T-helper 1 cell treated with Interleukin-12 subunit alpha and Interleukin-12 subunit beta and Interleukin-4 antibody, amounts not matched to agents 30 ng/mL and 1 ng/mL, for 36 hours (primary cell): ENCODE measurements at places on chromosomes 1 and 21. TPM values are rescaled to one million over a fixed set of nuclear protein-coding genes. Genes with fewer than 3 reads are reported as not detected.

The CCDC27 gene
- not detected in 2 replicates for total RNA-seq

The C8B gene
- not detected in 2 replicates for total RNA-seq

The IFNLR1 gene
- 1.2 and 1.6 TPM in 2 replicates for total RNA-seq

The NBPF6 gene
- 0.39 and 0.46 TPM in 2 replicates for total RNA-seq

The TXNIP gene
- 456 and 471 TPM in 2 replicates for total RNA-seq

The SPRR2B gene
- not detected in 2 replicates for total RNA-seq

The POMGNT1 gene
- total RNA-seq: 45.3 and 51.2 TPM in 2 replicates

The KRTAP19-1 gene
- not detected in 2 replicates for total RNA-seq

The ERVH48-1 gene
- 0.54 and 0.59 TPM in 2 replicates for total RNA-seq

The MFAP2 gene
- total RNA-seq: not detected in 2 replicates

The DNAI4 gene
- total RNA-seq: 0.51 and 2.7 TPM in 2 replicates

The REN gene
- total RNA-seq: not detected in 2 replicates

The SLC2A5 gene
- 0.39 TPM in 1 of 2 replicates, not detected in the other for total RNA-seq

The CDK11B gene
- total RNA-seq: 33.2 and 37.0 TPM in 2 replicates

The PAX7 gene
- not detected in 2 replicates for total RNA-seq

The NID1 gene
- 0.10 and 0.17 TPM in 2 replicates for total RNA-seq

The RGS1 gene
- 25.2 and 27.3 TPM in 2 replicates for total RNA-seq

The CRYZ gene
- total RNA-seq: 20.4 and 22.4 TPM in 2 replicates

The CHD5 gene
- total RNA-seq: 2.3 TPM in 2 replicates

The TUFT1 gene
- 2.7 and 2.9 TPM in 2 replicates for total RNA-seq

The OR2T29 gene
- not detected in 2 replicates for total RNA-seq

The KRTAP19-3 gene
- total RNA-seq: not detected in 2 replicates

The ELAPOR1 gene
- total RNA-seq: 5.7 and 6.8 TPM in 2 replicates

The LIN28A gene
- total RNA-seq: not detected in 2 replicates

The ZNF695 gene
- total RNA-seq: 0.17 TPM in 1 of 2 replicates, not detected in the other

The A3GALT2 gene
- total RNA-seq: not detected in 2 replicates

The CFHR2 gene
- not detected in 2 replicates for total RNA-seq

The TPTE gene
- not detected in 2 replicates for total RNA-seq

The CLCNKB gene
- total RNA-seq: not detected in 2 replicates

The SPATA6 gene
- total RNA-seq: 0.34 and 1.1 TPM in 2 replicates

The TMEM200B gene
- 0.07 TPM in 1 of 2 replicates, not detected in the other for total RNA-seq

The CORT gene
- 0.41 TPM in 1 of 2 replicates, not detected in the other for total RNA-seq

The KRTAP10-10 gene
- total RNA-seq: not detected in 2 replicates

The VHLL gene
- total RNA-seq: not detected in 2 replicates

The IVL gene
- not detected in 2 replicates for total RNA-seq
